Kidney tubule cell (primary cell): ENCODE measurements at places on chromosomes 5 and 9.

- DNase-seq = peak; percentile 86
Observed at GRCh38 chr9:101167490-101168134, 139.1 kb downstream of the PLPPR1 start.

- DNase-seq = peak; percentile 92
Observed at GRCh38 chr5:34005211-34005610, 2.6 kb downstream of the AMACR start.

- DNase-seq = no peak
Observed at GRCh38 chr9:138065287-138065686, 187.7 kb downstream of the CACNA1B start.

- no peak for DNase-seq
Observed at GRCh38 chr5:114504560-114504959, 142.7 kb downstream of the KCNN2 start.

GRCh38 chr9:2270565-2270964 is 255.4 kb downstream of the SMARCA2 start:
- no peak for DNase-seq

DNA sequence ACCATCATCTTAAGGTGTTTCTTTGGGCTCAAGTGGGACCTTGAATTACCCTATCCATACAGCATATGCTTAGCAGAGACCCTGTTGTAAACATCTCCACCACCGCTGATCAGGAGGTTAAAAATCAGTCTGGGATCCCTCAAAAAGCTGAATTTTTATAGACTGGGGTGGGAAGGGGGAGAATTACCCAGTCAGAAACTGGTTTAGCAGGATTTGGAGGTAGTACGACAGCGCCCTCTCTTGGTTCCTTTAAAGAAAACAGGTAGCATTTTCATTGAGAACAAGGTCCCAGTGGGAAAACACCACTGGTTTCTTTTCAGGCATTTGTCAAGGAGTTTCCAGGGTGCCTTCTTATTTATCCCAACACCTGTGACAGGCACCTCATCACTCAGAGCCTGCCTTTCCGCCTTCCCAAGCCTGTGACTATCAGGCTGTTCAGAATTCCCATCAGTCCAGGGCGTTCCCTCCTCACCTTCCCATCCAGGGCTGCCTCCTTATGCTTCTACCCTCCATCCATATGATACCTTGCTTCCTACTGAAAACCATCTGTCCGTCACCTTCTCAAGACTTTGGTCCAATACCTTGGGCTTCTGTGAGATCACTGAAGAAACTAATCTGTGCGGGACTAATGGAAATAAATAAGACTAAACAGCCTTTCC is 203.8 kb upstream of the RAI14 start:
- peak; percentile 16 for DNase-seq

- no peak for DNase-seq
Observed at GRCh38 chr5:94254214-94254613, 364.2 kb downstream of the KIAA0825 start.

DNA sequence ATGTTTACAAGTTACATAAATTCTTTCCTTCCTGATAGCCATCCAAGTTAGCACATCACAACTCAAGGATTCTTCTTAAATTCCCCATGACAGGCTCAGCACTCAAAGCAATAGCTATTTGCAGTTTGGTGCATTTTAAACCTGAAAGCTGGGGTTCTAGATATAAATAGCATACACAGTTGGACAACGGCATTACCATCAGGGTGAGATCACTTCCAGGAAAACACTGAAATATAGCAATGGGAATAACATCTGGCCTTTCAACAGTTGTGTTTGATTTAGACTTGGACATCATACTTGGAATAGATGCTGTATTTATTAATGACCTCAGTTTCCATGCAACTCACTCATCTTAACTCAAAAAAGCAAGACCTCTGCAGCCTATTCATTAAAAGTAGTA is 24.7 kb upstream of the LECT2 start:
- DNase-seq = no peak

DNA sequence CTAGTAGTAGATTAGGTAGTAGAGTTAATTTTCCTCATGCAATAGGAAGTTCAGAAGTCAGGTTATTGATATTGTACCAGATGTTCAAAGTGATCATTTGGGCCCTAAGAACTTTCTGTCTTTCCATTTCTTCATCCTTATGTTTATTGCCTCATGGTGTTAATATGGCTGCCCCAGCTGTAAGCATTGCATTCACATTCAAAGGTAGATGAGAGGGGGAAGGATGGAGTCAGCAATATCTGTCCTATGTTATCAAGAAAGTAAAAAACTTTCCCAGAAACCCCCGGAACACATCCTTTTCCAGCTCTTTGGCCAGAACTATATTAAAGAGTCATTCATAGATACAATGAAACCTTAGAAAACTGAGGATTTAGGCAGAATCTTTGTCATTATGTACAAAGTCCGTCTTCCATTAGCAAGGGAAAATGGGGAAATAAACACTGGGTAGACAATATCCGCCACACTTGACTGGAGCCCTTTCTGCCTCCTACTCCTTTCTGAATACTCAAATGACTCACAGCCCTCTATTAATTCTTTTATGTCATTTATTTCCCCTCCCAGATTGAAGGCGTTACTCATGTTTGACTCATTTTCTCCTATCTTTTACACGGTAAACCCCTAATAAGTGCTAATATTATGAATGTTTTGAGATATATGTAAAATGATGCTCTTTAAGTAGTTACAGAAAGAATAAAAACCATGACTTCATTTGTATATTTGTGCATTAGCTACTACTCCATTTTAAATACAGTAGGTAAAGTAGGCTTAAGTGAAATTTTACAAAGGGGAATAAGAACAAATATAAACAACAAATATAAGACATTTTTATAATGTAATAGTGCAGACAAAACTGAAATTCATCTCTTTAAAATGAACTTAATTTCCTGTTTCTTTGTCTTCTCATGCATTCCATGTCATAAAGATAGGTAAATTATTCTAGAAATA is 127.6 kb downstream of the SLF1 start:
- DNase-seq = peak; percentile 60

DNA sequence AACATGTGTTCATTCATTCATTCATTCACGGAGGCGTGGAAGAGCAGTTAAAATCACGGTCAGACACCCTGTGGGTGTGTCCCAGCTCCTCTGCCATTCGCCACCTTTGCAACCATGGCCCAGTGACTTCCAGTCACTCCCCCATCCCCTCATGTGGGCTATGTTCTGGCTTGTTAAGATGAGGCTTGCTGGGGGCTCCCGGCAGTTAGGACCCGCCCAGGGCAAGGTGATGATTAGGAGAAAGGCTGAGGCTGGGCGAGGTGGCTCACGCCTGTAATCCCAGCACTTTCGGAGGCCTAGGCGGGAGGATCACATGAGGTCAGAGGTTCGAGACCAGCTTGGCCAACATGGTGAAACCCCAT is 24.9 kb upstream of the PTGES start:
- no peak for DNase-seq

DNA sequence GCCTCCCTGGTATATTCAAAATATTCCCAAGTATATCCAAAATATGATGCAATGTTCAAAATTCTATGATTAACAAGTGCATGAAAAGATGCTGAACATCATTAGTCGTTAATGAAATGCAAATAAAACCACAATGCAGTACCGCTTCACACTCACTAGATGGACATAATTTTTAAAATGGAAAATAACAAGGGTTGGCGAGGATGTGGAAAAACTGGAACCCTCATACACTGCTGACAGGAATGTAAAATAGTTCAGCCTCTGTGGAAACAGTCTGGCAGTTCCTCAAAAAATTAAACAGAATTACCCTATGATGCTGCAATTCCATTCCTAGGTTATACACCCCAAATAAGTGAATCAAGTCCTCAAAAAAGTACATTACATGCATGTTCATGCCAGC is 36.1 kb upstream of the MYOT start:
- DNase-seq = no peak

GRCh38 chr5:1503241-1504068 is 20.3 kb downstream of the LPCAT1 start:
- no peak for DNase-seq

DNA sequence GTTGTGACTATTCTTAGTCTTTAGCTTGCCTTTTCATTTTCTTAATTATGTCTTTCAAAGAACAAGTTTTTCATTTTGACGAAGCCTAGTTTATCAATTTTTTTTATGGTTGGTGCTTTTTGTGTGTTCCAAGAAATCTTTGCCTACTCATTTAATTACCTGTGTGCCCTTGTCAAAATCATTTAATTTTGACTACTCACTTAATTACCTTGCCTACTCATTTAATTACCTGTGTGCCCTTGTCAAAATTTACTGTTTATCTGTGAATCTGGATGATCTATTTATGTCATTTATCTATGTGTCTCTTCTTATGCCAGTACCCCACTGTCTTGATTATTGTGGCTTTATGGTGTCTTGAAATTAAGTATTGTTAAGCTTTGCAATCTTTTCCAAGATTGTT is 63.9 kb downstream of the MTAP start:
- DNase-seq = no peak

GRCh38 chr9:21160178-21160577 is 6.3 kb downstream of the IFNA21 start:
- peak; percentile 34 for DNase-seq

- peak; percentile 28 for DNase-seq
Observed at GRCh38 chr5:97422678-97423077, 239.6 kb upstream of the RIOK2 start.

GRCh38 chr5:124057724-124058231 is 545.8 kb downstream of the CSNK1G3 start:
- DNase-seq = no peak

- DNase-seq = no peak
Observed at GRCh38 chr9:35035851-35036701, 36.3 kb downstream of the VCP start.

GRCh38 chr9:70352802-70353201 is 61.7 kb downstream of the KLF9 start:
- DNase-seq = no peak

DNA sequence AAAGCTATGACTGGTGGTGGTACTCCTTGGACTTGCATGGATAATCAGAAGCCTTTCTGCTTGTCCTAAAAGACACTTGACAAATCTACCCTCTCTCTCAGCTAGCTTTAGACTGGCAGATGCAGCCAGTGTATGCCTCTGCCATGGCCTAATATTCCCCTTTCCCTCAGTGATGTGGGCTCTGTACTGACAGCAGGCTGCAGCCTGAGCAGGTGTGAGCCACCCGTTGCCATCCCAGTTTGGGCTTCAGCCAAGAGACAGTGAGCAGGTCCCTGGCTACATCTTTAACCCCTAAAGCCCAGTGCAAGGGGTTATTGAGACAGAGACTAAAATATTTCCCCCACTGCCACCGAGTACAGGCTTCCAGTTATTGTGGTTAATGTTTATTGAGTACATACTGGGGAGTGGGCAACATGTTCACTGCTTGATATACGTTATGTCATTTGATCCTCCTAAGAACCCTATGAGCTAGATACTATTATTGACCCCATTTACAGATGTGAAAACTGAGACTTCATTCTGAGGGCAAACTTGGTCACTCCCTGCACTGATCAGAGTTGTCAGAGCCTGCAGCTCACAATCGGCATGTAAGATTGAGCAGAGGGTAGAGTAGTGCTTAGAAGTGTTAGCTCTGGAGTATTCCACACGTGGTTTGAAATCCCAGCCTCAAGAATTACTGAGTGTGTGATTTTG is 254.2 kb downstream of the ARHGAP26 start:
- no peak for DNase-seq

- DNase-seq = peak; percentile 47
Observed at GRCh38 chr9:8857068-8857925, 1057.7 kb upstream of the DMAC1 start.

DNA sequence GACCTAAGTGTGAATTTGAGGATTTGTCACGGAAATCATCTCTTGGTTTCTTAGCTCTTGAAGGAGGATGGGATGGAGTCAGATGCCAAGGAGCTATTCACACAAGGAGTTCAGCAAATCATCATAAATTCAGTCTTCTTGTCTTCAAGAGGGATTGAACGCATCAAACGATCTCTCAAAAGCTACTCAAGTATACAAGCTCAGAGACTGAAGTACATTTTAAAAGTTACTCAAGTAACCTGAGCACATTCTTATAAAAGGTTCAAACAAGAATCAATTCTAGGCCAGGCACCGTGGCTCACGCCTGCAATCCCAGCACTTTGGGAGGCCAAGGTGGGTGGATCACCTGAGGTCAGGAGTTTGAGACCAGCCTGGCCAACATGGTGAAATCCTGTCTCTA is 21.1 kb upstream of the GOLPH3 start:
- no peak for DNase-seq

DNA sequence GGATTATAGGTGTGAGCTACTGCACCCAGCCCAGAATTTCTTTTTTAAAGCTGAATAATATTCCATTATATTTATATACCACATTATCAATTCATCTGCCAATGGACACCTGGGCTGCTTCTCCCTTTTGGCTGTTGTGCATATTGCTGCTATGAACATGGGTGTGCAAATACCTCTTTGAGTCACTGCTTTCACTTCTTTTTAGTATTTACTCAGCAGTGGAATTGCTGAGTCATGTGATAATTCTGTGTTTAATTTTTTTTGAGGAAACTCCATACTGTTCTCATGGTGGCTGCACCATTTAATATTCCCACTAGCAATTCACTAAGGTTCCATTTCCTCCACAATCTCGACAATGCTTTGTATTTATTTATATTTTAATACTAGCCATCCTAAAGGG is 36.1 kb upstream of the KIF4B start:
- DNase-seq = peak; percentile 36

DNA sequence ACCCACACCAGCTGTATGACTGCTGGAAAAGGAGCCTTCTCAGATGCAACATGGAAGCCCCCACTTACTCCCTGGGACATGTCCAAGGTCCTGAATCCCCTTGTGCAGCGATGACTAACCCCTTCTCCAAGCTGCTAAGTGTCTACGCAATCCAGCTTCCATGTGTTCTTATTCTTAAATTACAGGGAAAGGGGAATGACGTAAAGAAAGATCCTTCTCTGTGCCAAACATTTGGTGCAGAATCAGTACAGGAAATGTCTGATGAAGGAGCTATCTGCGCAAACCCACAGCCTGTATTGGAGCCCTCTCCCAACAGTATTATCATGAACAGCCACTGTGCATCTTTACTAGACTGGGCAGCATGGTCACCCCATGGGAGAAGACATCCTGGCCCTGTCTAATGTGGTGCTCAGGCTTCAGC is 183.2 kb downstream of the FRMD3 start:
- no peak for DNase-seq

DNA sequence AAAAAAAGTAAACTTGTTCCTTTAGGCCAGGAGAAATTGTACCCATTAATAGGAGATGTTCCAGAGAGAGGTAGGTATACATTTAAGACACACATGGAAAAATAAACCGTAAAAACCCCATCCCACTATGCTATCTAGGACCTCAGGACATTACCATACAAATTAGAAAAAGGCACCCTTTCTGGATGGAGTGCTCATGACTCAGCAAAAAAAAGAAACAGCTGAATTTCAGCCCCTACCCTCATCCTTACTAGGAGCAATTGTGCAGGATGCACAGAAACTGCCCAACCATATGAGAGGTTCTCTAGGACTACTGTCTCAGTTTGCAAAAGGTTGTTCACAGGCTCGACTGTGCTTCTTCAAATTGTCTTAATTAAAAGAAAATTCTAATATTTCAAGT is 368.2 kb downstream of the HINT1 start:
- no peak for DNase-seq
